ENCODE measurements at places on chromosomes 16 and 17. TPM values are rescaled to one million over a fixed set of nuclear protein-coding genes. Genes with fewer than 3 reads are reported as not detected.

The BRIP1 gene
- total RNA-seq, result 1.7 TPM

- no peak for DNase-seq
Observed at GRCh38 chr17:56125830-56126819, 27.1 kb upstream of the ANKFN1 start.

The TM4SF5 gene
- not detected for total RNA-seq

GRCh38 chr17:65774787-65775186 lies 213.3 kb upstream of the AXIN2 start:
- DNase-seq, result no peak

The CRYBA1 gene
- total RNA-seq, result not detected

DNA sequence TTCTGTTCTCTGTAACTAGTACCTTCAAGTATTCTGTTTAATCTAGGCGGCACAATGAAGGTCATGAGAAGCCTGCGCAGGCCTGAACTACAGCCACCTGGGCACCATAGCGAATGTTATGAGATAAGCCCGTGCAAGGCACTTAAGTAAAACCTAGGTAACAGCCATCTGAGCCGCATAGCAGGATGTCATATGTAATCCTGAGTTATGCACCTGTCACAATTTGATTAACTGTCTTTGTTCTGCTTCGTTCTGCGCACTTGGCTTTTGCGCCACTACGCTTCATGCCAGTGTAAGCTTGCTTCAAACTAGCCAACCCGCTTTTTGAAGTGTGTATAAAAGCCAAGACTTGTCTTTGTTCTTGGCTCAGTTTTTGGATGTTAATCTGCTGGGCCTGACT lies 449.8 kb downstream of the KCNJ18 start:
- DNase-seq, result no peak

- no peak for DNase-seq
Observed at GRCh38 chr16:5722116-5722619, 624.6 kb upstream of the EEF2KMT start.

GRCh38 chr16:78906135-78906534 lies 694.4 kb downstream of the MAF start:
- no peak for DNase-seq

DNA sequence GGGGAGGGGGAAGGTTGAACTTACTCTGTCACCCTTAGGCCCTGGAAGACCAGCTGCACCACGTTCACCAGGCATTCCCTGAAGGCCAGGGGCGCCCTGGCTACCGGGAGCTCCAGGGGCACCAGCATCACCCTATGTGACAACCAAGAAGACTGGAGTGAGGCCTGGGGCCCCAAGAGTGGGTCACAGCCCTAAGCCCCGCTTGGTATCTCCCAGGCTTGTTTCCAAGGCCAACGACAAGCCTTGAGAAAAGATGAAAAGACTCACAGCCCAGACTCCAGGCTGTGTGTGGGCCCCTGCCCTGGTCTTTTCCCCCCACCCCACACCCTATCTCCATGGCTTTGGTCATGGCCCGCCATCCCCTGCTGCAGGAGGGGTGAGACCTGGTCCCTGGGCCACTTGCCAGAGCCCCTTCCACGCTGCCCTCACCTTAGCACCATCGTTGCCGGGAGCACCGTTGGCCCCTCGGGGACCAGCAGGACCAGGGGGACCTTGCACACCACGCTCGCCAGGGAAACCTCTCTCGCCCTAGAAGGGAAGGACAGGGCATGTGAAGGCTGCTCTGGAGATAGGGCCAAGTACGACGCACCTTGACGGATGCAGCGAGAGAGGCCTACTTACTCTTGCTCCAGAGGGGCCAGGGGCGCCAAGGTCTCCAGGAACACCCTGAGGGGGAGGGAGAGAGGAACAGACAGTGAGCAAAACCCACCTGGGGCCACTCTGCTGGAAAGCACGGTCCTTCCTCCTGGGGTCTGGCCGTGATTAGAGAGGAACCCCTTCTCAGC lies 9.9 kb downstream of the COL1A1 start:
- no peak for DNase-seq

GRCh38 chr17:48577330-48577945 lies 712 bp downstream of the HOXB4 start:
- no peak for DNase-seq

The KRTAP3-3 gene
- not detected for total RNA-seq

The ADAD2 gene
- 1.9 TPM for total RNA-seq

DNA sequence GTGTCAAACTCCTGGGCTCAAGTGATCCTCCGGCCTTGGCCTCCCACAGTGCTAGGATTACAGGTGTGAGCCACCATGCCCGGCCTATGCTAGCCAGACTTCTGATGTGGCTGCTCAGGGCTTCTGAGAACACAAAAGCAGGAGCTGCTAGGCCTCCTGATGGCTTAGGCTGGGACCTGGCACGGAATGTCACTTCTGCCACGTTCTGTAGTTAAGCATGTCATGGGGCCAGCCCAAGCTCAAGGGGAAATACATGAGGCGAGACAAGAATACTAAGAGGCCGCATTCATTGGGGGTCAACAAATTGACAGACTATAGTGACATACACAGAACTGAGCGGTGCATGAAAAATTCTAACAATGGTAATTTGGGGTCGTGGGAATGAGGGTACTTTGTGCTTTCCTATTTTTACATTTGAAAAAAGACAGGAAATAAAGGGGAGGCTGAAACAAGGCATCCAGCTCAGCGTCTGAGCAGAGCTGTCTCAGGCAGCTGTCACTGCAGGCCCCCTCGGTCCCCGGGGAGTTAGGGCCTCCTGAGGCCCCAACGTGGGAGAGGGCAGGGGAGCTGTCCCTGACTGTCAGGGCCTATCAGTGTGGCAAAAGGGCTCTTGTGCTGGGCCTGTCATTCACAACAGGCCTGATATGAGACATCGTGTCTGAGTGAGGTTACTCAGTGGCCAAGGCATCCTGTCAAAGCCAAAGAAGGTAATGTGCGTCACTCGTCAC lies 26.4 kb downstream of the CFAP20 start:
- DNase-seq, result no peak

GRCh38 chr16:81216706-81217105 lies 21.8 kb upstream of the BCO1 start:
- DNase-seq, result no peak

DNA sequence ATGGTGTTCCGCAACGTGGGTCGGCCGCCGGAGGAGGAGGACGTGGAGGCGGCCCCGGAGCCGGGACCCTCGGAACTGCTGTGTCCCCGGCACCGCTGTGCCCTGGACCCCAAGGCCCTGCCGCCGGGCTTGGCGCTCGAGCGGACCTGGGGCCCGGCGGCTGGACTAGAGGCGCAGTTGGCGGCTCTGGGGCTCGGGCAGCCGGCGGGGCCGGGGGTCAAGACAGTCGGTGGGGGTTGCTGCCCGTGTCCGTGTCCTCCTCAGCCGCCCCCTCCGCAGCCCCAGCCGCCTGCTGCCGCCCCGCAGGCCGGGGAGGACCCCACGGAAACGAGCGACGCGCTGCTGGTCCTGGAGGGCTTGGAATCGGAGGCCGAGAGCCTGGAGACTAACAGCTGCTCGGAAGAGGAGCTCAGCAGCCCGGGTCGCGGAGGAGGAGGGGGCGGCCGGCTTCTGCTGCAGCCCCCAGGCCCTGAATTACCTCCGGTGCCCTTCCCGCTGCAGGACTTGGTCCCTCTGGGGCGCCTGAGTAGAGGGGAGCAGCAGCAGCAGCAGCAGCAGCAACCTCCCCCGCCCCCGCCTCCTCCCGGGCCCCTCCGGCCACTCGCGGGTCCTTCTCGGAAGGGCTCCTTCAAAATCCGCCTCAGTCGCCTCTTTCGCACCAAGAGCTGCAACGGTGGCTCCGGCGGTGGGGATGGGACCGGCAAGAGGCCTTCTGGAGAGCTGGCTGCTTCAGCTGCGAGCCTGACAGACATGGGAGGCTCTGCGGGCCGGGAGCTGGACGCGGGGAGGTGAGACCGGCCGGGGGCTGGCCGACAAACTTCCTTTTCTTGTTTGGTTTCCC lies 821 bp downstream of the SOCS7 start:
- no peak for DNase-seq

The INCA1 gene
- total RNA-seq, result 1.1 TPM

GRCh38 chr17:7248796-7249195 lies 2.7 kb downstream of the CTDNEP1 start:
- DNase-seq, result no peak

DNA sequence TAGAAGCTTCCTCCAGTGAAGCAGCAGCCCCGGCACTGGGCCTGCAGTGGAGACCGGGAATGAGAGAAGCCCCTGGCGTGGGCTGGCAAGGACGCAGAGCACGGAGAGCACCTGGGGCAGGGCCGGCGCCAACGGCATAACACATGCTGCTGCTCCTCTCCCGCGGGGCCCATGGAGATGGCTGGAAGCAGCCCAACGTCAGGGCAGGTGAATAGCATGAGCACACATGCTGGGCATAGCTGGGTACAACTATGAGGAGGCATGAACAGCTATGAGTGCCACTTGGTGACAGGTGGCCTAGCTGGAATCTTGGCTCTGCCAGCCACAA lies 46.4 kb downstream of the IRF8 start:
- DNase-seq, result no peak

The RGS9 gene
- total RNA-seq, result 8.1 TPM

All from esophagus squamous epithelium (tissue), 5 donors.